ENCODE measurements at places on chromosomes 6 and 20.

DNA sequence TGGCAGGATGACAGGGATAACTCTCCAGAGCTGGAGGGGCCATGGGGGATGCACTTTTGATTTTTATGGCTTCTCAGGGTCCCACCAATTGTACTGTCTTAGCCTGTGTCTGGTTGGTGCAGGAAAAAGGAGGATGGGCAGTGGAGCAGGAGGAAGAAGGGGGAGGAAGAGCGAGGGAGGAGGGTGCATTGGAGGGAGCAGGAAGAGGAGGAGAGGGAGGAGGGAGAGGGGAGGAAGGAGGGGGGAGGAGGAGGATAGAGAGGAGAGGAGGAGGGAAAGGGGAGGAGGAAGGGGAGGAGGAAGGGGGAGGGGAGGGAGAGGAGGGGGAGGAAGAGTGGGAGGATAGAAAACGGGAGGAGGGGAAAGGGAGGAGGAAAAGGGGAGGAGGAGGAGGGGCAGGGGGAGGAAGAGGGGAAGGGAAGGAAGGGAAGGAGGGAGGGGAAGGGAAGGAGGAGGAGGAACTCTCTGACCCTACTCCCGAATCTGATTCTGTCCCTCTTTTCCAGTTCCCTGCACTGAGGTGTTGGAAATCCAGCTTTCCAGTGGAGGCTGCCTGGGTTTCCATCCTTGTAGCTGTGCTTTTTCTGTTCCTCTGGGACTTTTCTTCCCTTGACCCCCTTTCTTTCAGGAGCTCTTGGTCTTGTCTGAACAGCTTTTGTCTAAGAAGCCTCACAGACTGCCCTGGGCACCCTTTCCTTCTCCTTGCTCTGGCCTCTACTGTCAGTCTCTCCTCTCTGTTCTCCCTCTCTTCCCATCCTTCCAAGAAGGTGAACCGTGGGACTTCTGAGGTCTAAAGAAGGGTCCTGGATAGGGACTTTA is 149.4 kb downstream of the DHX35 start:
- DNase-seq, result no peak

GRCh38 chr6:150176659-150177058 is 33.8 kb downstream of the PPP1R14C start:
- no peak for DNase-seq

DNA sequence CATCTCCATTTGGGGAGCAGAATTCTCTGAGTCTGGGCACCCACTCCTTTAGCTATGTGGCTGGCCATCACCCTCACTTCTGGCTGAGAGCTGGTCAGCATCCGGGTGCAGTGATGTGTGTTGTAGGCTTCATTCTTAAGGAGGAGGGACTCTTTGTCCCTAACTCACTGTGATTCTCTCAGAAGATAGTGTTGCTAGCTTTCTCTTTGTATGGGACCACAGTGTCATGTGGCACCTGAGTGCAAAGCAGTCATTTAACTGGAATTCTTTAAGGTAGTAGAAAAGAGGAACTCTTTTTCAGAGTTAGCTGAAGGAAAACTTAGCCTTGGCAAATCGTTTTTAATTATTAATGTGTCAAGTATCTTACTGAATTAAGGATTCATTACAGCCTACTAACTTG is 165.9 kb downstream of the JARID2 start:
- no peak for DNase-seq

DNA sequence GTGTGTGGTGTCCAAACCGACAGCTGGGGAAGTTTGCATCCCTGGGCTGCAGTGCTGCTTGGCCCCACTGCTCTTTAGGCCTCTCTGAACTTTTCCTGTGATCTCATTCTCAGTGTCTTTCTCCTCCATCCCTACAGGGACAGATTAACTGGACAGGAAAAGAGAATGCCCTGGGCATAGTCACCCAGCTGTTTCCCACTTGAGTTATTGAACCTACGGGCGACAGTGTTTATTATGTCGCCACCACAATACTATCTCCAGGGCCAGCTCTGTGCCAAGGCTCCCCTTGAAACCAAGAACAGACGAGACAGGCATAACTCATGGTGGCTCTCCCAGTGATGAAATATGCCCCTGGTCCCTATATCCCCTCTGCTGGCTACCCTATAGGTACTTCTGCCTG is 147.8 kb upstream of the EPHA7 start:
- DNase-seq, result no peak

Data from stimulated activated CD4-positive, alpha-beta T cell treated with anti-CD3 and anti-CD28 coated beads, Interleukin-15, amount 100 ng/mL, for 1 hour (primary cell).